ENCODE measurements at places on chromosomes 16 and 17.

- no peak for DNase-seq
Observed at GRCh38 chr16:4796982-4797804, 2.0 kb downstream of the SMIM22 start.

DNA sequence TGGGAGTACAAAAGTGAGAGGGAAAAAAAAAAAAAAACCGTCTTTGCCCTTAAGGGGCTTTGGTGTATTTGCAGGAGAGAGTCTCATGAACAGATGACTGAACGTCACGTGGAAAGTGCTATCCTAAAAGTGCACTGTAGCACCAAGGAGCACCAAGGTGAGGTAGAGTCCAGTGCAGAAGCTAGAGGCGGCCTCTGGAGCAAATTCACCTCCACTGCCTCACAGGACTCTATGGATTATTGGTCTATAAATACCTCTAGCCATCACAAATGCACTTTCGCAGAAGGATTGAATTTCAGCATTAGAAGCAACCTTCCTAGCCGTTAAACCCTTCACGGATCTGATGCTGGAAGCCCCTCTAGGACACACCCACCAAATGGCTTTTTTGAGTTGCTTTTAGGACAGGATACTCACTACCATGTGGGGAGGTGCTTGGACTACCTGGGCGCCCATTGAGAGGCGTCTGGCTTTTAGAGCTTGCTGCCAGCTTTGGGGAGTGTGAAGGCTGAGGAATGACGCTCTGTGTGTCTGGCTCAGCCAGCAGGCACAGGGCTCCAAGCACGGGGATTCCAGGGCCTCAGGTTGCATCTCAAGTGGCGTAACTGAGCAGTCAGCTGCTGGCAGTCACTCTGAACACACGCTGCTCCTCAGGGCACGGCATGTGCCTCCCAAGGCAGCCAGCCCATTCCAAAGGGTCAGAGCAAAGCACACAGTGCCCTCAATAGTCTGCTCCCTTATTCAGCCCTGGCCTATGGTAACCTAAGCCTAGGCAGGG, 52.7 kb downstream of the CDRT4 start:
- no peak for DNase-seq

DNA sequence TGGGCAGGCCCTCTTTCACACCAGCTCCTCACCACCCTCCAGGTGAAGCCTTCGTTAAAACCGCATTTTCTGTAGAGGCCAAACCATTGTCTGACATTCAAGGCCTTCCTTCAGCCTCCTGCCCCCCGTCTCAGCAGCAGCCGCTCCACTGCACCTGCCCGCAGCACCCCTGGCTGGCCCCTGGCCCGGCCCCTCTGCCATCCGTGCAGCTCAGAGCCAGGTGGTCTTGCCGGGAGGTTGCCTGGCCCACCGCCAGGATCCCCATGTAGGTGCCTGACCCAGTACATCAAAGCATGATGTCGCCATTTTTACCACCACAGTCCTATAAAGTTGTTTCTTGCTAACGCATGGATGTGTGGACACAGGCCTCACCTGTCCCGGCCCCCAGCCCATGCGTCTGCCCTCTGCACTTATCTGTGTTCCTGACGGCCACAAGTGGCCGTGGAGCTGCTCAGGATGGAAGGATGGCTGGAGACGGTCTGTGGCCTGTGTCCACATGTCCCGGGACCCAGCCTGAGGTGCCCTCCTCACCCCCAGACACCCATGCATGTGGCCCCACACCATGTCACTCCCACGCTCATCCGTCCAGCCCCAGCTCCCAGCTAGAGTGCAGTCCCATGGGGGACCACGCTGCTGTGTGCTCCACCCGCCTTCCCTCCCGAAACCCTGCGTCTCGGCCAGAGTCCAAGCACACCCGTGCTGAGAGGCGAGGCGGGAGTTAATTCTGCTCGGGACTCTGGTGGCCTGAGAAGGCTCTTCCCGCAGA, 89.3 kb upstream of the CHMP6 start:
- DNase-seq: no peak

DNA sequence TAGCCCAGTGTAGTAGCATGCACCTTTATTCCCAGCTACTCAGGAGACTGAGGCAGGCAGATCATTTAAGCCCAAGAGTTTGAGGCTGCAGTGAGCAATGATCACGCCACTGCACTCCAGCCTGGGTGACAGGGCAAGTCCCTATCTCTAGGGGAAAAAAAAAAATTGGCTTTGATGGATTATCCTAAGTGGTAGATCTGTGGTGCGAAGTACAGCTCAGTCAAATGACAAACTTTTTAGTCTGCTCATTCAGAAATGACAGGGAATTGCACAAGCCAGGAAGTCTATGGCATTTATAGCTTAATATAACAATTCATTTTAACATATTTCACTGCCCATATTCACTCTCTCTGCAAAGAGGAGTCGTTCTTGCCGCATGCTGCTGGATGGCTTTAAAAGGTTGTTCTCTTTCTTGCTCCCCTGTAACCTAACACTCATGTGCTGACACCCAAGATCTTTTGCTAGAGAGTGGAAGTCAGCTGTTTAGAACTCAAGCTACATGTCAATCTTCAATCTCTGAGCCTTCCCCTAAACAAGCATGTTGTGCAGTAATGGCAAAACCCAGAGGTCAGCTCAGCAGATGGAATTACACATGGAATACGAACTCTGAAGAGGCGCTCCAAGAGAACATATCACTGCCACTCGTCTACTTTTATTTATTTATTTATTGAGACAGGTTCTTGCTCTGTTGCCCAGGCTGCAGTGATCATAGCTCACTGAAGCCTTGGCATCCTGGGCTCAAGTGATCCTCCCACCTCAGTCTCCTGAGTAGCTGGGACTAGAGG, 32.8 kb downstream of the RNF157 start:
- no peak for DNase-seq

DNA sequence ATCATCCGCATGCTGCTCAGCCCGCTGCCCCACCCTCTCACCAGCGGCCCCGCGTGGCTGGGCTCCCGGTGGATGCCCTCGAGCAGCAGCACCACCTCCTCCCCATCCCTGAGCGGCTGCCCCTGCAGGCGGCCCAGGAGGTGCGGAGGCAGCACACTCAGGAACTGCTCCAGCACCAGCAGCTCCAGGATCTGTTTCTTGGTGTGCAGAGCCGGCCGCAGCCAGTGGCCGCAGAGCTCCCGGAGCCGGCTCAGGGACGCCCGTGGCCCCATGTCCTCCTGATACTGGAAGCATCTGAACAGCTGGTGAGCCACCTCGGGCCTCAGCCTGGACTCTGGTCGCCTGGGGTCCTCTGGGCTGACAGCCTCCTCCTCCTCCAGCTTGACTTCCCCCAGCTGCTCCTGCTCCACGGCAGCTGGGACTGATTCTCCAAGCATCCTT, 6.6 kb downstream of the ZSCAN10 start:
- no peak for DNase-seq

DNA sequence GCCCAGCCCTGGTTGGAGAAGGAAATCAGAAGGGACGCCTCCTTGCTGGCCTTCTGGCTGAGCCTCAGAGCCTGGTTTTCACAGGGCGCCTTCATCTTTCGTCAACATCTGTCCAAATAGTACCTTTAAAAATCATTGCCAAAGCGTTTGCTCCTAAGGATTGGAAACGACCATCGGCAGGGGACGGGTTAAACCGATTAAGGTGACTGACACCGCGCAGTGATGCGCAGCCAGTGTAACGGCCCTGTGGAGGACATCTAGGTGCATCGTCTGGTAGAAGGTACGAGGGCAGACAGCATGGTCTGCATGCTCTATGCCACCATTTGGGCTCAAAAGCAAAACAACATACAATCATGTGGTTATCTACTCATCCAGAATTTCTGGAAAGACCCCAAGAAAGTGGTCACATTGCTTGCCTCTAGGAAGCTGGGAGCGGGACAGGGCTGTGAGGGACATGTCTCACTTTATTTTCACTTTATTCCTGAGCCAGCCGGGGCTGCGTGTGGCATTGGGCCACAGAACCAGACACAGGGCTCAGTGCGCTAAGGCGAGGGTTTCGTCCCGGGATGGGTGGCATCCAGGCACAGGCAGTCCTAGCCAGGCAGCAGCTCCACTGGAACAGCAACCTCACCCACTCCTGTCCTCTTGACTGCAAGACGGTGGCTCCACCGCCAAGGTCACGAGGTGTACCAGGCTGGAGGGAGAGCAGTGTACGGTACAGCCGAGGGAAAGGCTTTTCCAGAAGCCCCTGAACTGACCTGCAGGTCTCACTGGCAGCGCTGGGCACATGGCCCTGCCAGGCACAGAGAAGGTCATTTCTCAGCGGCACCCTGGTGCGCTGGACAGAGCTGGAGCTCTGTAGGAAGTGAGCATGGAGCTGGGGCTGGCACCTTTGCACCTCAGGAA, 40.9 kb upstream of the JPH3 start:
- no peak for DNase-seq

- DNase-seq: no peak
Observed at GRCh38 chr17:49572226-49572625, 3.4 kb upstream of the NXPH3 start.

- no peak for DNase-seq
Observed at GRCh38 chr16:4395055-4395726, 21.2 kb downstream of the CORO7 start.

DNA sequence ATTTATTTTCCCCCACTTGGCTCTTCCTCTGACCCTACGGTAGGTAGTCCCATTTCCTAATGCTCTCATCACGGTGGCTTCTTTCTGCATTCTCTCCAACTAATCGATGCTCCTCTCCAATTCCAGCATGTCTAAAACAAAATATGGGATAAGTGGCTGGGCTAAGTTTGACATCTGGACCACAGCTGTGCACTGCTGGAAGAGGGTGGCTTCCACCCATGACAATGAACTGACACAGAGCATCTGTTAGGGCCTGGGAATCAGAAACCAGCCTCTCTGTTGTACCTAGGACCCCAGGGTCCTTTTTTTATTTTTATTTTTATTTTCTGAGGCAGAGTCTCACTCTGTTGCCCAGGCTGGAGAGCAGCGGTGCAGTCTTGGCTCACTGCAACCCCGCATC, 29.0 kb upstream of the SLC39A11 start:
- no peak for DNase-seq

DNA sequence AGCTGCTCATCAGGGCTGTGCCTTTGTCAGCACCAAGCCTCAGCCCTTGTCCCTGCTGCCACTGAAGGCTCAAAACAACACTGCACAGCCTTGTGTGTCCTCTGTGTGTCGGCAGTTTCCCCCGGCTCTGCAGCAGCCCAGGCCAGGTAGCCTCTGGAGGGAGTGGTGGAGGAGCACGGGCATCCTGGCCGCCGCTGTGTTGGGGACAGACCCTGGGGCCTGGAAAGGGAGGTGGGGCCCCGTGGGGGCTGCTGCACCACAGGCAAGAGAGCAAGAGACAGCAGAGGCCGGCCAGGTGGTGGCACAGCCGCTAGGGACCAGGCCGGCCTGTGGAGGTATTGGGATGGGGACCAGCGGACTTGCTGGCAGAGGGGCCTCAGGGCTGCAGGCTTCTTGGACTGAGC, 96.9 kb upstream of the ZNF750 start:
- DNase-seq: no peak

DNA sequence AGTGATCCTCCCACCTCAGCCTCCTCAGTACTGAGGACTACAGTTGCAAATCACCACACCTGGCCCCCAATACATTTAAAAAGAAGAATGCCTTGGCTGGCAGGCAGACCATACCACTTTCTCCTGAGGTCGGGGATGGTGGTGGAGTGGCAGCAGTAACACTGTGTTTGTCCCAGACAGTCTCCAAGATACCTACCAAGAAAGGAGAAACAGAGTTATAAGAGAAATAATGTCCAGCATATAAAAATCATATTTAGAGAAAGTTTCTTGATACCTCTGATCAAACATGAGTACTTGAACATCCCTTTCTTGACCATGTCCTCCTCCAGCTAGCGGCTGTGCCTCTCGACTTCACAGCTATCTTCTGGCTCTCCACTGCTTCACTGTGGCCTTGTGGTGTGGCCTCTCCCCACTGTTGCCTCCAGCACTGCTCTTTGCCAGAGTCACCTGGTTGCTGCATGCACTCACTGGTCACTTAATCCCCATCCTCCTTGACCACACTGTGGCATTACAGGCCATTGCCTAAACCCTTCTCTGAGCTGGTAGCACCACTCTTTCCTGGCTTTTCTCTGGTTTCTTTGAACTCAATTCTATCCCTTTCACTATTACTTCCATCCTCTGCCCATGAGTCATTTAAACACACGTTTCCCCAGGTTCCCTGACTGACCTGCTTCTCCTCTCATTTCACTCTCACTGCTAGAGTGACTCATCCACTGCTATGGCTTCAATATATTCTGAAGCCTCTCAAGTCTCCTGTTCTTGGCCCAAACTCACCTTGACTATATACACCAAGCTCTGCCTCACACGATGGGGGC, 45.2 kb downstream of the XPO6 start:
- DNase-seq: no peak

DNA sequence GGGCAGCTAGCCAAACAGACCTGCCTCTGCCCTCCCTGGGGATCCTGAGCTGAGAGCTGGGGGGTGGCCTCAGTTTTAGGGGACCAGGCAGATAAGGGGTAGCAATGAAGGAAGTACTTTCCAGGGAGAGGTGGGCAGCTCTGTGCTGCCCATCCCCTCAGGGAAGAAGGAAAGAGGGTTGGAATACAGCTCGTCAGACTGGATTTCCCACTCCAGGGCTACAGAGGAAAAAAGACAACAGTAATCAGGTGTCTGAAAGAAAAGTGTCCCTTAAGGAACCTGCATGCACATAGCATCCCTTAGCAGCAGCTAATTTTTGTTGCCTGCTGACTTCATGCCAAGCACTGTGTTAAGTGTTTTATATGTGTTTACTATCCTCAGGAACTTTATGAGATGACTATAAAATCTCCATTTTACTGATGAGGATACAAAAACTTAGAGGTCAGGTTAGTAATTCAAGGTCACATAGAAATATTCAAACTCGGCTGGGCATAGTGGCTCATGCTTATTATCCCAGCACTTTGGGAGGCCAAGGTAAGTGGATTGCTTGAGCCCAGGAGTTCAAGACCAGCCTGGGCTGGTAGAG, 3.2 kb upstream of the MRPL58 start:
- DNase-seq: no peak

DNA sequence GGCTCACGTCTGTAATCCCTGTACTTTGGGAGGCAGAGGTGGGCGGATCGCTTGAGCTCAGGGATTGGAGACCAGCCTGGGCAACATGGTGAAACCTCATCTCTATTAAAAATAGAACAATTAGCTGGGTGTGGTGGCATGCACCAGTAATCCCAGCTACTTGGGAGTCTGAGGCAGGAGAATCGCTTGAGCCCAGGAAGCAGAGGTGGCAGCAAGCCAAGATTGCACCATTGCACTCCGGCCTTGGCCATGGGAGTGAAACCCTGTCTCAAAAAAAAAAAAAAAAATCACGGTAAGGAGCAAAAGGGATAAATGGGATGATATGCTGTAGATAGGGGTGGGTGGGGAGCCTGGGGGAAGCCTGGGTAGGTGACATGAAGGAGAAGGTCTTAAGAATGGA, 20.4 kb upstream of the TMEM98 start:
- no peak for DNase-seq

DNA sequence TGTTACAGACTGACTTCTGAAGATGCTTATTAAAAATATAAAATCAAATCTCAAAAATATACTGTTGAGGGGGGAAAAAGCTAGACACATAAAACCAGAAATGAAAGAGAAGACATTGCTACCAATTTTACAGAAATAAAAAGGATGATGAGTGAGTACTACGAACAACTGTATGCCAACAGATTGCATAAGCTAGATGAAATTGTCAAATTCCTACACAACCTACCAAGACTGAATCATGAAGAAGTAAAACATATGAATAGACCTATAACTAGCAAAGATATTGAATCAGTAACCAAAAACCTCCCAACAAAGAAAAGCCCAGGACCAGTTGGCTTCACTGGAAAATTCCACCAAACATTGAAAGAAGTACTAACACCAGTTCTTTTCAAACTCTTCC, 3.5 kb upstream of the CAPNS2 start:
- no peak for DNase-seq

GRCh38 chr17:79936641-79937381, 97.6 kb upstream of the CBX4 start:
- DNase-seq: no peak

GRCh38 chr16:65917466-65917865, 449.0 kb upstream of the CDH5 start:
- DNase-seq: no peak
